Liver (tissue), 10 donors: ENCODE measurements at places on chromosomes 5 and 9. TPM values are rescaled to one million over a fixed set of nuclear protein-coding genes. Genes with fewer than 3 reads are reported as not detected.

DNA sequence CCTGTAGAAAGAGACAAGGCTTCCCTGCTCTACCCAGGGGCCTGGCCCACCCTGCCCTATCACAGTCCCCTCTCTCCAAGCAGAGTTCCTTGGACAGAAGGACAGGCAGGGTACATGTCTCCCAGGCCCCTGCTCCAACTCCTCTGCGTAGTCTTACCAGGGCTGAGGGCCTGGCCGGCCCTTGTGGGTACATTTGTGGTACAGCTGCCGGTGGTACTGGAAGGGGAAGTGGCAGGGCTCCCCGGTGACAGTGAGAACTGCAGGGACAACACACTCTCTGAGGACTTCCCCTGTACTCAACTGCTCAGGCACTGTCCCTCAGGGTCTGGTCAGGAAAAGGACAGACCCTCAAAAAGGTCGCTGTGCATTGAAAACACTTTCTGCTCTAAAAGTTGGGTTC, 3.6 kb downstream of the F12 start:
- H3K27ac ChIP-seq, result no peak overlapping the region
- peaks cover 4% of the 10 kb centered on the region for H3K4me1 ChIP-seq
- DNase-seq, result no peak
- H3K27me3 ChIP-seq, result no peaks in the 10 kb centered on the region

DNA sequence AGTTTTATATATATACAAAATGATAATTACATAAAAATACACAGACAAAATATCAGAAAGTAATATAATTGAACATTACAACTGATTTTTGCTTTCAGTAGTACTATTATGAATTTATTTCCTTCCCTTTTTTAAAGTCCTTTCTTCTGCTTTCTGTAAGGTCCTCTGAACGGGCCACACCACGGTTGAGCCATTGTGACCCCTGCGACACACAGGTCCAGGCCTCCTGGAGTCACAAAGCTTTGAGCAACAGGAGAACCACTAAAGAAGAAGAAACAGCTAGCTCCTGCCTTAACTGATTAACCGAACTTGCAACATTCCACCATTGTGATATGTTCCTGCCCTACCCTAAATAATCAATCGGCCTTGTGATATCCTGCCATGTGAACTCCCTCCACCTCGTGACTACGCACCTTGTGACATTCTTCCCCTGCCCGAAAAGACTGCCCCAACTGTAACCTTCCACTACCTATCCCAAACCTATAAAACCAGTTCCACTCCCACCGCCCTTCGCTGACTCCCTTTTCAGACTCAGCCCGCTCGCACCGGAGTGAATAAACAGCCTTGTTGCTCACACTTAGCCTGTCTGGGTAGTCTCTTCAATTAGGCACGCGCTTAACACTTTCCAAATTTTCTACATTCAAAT, 375.0 kb upstream of the RFX3 start:
- no peak overlapping the region for H3K4me3 ChIP-seq
- DNase-seq, result no peak
- H3K27me3 ChIP-seq, result no peaks in the 10 kb centered on the region
- no peak overlapping the region for H3K27ac ChIP-seq
- no peaks in the 10 kb centered on the region for H3K36me3 ChIP-seq

DNA sequence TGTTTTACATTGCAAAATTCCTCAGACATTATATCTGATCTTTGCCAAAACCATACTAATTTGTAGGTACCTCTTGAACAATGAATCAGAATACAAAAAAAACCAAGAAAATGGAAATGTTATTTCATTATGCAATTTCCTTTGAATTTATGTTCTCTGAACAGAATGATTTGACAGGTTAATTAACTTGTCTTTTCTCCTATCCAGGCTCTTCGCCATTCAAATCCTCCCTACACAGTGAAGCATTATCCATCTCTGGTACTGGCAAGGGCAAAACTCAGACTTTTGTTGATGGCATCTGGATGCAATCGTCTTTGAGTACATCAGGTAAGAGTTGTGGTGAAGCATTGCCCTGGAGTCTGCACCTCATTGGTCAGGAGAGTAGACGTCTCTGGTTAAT, 655.7 kb upstream of the ITGA1 start:
- no peaks in the 10 kb centered on the region for H3K27me3 ChIP-seq
- no peaks in the 10 kb centered on the region for H3K36me3 ChIP-seq
- no peak overlapping the region for H3K27ac ChIP-seq

- no peak overlapping the region for H3K4me3 ChIP-seq
- H3K27ac ChIP-seq, result no peak overlapping the region
- H3K27me3 ChIP-seq, result no peaks in the 10 kb centered on the region
- H3K36me3 ChIP-seq, result no peaks in the 10 kb centered on the region
- no peaks in the 10 kb centered on the region for H3K4me1 ChIP-seq
- no peak for DNase-seq
These were observed 914.7 kb downstream of the MAT2B start for GRCh38 chr5:164420161-164420560.

DNA sequence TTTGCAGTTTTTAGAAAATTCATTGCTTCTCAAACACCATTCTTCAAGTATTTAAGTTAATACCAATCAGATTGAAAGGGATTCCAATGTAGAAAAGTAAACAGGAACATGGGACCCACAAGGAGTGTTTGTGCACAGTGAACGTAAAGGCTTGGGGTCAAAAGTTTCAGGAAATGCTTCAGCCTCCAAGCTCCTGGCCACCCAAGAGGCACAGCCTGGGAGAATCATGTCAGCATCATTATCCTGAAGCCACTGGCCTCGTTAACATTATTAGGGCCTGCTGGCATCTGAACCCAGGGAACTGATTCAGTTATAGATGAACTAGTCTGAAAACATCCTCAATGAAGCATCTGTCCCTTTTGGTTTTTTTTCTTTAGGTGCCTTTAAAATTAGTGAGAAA, 122.9 kb downstream of the NXNL2 start:
- DNase-seq, result no peak
- no peaks in the 10 kb centered on the region for H3K36me3 ChIP-seq
- no peaks in the 10 kb centered on the region for H3K27me3 ChIP-seq
- no peak overlapping the region for H3K27ac ChIP-seq
- no peak overlapping the region for H3K4me3 ChIP-seq

DNA sequence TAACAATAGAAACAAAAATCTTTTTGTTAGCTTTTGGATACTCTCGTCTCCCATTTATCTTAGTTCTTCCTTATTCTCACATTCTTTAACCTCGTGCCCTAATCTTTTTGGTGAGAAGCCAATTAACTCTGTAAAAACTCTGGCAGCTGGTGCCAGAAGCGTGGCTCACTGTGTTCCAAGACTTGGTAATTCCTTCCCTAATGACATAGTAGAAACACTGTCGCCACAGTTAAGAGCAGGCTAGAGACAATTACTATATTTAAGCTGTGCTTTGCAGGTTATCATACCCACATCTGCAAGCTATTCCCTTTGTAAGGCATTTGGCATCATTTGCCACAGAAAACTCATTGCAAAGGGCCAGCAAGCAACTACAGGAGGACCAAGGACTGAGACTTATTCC, 160.9 kb upstream of the PIK3R1 start:
- H3K4me3 ChIP-seq, result no peak overlapping the region
- H3K27ac ChIP-seq, result no peak overlapping the region
- no peaks in the 10 kb centered on the region for H3K27me3 ChIP-seq
- no peaks in the 10 kb centered on the region for H3K4me1 ChIP-seq
- H3K36me3 ChIP-seq, result no peaks in the 10 kb centered on the region

DNA sequence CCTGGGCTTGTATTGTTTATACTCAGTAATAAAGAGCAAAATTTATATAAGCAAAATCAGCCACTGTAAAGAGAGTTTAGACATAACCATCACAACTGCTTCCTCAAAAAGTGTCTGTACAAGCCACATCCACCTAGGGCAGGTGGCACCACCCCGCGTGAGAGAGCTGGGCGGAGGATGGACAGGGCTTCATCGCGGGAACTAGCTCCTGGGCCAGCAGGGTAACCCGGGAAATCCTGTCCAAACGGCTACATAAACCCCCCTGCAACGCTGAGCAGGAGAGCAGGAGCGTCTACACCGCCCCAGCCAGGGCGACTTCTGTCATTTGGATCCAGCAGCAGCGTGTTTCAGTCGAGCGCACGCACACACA, 1.3 kb downstream of the SLC6A3 start:
- no peak for DNase-seq
- peaks cover 21% of the 10 kb centered on the region for H3K27me3 ChIP-seq
- no peak overlapping the region for H3K27ac ChIP-seq
- H3K36me3 ChIP-seq, result no peaks in the 10 kb centered on the region
- H3K4me1 ChIP-seq, result peaks cover 11% of the 10 kb centered on the region
- no peak overlapping the region for H3K4me3 ChIP-seq

GRCh38 chr5:116739571-116739970, 164.9 kb upstream of the SEMA6A start:
- no peak overlapping the region for H3K27ac ChIP-seq
- H3K4me3 ChIP-seq, result no peak overlapping the region
- H3K4me1 ChIP-seq, result no peaks in the 10 kb centered on the region

DNA sequence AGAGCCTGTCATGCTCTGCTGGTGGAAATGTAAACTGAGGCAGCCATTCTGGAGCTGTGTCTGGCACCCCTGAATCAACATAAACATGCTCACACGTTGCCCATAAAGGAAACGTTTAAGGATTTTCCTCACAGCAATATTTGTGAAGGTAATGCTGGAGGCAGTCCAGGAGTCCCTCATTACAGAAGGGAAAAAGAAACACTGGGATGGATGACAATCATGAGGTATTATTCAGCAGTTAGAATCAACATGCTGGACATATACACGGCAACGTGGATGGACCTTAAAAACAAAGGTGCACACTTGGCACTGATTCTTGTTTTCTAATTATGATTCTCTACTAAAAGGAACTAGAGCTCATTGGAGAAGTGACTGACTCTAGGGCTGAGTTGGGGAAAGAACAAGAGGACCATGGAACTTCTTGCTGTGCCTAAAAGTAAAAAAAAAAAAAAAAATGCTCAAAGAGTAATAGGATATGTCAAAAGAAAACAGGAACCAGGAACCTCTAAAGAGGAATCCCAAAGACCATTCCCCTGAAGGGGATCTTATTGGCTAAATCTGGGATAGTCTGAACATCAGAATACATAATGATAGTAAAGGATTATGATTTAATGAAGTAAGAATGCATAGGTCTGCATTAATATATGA, 18.6 kb downstream of the B4GALT1 start:
- peaks cover 5% of the 10 kb centered on the region for H3K36me3 ChIP-seq
- H3K27me3 ChIP-seq, result no peaks in the 10 kb centered on the region
- peaks cover 65% of the 10 kb centered on the region for H3K4me1 ChIP-seq
- no peak for DNase-seq
- no peak overlapping the region for H3K4me3 ChIP-seq
- no peak overlapping the region for H3K27ac ChIP-seq

GRCh38 chr9:18766989-18767550, 265.9 kb downstream of the SAXO1 start:
- H3K36me3 ChIP-seq, result no peaks in the 10 kb centered on the region
- DNase-seq, result no peak
- H3K4me1 ChIP-seq, result no peaks in the 10 kb centered on the region
- no peaks in the 10 kb centered on the region for H3K27me3 ChIP-seq
- no peak overlapping the region for H3K27ac ChIP-seq

DNA sequence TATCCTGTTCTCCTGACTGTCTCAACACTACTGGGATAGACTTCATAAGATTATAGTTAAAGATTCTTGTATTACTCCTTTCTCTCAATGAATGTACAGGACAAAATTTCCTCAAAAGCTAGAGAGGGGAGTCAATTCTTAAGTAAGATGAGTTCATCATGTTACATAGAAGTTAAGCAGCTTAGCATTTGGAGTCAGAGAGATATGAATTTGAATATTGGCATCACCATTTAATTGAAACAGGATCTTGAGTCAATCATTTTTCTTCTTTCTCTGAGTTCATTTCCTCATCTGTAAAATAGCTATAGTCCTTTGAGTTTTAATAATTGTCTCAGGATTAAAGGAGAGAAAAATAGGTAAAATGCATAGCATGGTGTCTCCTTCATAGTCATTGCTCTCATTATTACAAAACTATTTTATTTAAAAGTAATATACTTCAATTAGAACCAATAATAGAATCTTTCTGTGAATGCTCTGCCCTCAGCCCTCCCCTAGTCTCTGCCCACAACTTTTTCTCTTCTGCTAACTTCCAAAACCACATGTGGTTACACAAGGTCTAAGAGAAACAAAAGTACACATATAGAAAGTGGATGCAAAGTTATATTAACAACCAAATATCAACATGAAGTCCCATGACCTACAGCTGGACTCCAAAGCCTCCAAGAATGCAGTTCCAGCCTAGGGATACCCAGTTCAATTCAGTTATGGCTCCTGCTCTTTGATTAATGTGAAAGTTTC, 265.6 kb downstream of the TLE1 start:
- H3K27me3 ChIP-seq, result no peaks in the 10 kb centered on the region
- H3K4me1 ChIP-seq, result no peaks in the 10 kb centered on the region
- DNase-seq, result no peak
- H3K36me3 ChIP-seq, result no peaks in the 10 kb centered on the region

GRCh38 chr9:72661401-72662135, 140.2 kb downstream of the TMC1 start:
- no peaks in the 10 kb centered on the region for H3K36me3 ChIP-seq
- H3K4me1 ChIP-seq, result no peaks in the 10 kb centered on the region
- no peak overlapping the region for H3K27ac ChIP-seq
- H3K27me3 ChIP-seq, result no peaks in the 10 kb centered on the region
- DNase-seq, result no peak
- no peak overlapping the region for H3K4me3 ChIP-seq

- H3K27me3 ChIP-seq, result no peaks in the 10 kb centered on the region
- no peak overlapping the region for H3K27ac ChIP-seq
- H3K36me3 ChIP-seq, result no peaks in the 10 kb centered on the region
These were observed 41.9 kb upstream of the UBTD2 start for GRCh38 chr5:172325452-172325851.

The DOCK8 gene
- total RNA-seq, result 10.6 TPM

The ANXA2R gene
- total RNA-seq, result 2.0 TPM
